ENCODE measurements at places on chromosomes 3 and 15.

GRCh38 chr15:74234598-74234875 lies 1.6 kb upstream of the CCDC33 start:
- no peak for DNase-seq

GRCh38 chr15:77983708-77984445 lies 93.6 kb downstream of the TBC1D2B start:
- no peak for DNase-seq

- DNase-seq = no peak
Measured at GRCh38 chr3:105933871-105934270, 65.1 kb upstream of the CBLB start.

DNA sequence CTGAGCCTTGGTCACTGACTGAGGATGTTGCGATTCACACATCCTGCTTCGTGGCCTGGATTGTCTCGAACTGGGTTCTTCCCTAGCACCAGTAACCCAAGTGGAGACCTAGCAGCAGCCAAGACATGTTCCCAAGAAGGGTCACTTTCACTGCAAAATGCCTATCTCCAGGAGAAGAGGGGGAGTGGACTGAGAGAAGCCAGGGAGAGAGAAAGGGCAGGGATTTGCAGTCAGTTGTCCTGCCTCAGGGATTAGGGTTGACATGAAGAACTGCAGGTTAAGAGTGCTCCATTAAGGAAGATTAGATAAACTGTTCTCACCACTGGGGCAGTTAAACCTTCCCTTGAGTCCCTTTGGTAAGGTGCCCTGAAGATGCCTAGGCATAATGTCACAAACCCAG lies 5.7 kb upstream of the CD276 start:
- DNase-seq = no peak

DNA sequence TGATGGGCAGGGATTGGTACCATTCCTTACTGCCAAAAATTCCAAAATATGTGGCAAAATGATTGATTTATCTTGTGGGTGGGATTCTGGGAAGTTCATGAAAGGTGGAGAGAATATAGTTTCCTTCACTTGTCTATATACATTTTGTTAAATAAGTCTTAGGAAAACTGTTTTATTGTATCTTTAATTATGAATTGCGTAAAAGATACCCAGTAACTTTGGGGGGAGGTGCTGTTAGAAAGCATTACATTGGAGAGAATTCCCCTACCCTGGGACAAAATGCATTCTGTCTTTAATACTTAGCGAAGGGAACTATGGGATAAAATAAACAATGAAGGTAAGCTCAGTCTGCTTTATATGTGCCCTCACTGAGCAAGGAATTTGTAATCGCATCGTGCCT lies 4.6 kb downstream of the SETD5 start:
- DNase-seq = no peak

DNA sequence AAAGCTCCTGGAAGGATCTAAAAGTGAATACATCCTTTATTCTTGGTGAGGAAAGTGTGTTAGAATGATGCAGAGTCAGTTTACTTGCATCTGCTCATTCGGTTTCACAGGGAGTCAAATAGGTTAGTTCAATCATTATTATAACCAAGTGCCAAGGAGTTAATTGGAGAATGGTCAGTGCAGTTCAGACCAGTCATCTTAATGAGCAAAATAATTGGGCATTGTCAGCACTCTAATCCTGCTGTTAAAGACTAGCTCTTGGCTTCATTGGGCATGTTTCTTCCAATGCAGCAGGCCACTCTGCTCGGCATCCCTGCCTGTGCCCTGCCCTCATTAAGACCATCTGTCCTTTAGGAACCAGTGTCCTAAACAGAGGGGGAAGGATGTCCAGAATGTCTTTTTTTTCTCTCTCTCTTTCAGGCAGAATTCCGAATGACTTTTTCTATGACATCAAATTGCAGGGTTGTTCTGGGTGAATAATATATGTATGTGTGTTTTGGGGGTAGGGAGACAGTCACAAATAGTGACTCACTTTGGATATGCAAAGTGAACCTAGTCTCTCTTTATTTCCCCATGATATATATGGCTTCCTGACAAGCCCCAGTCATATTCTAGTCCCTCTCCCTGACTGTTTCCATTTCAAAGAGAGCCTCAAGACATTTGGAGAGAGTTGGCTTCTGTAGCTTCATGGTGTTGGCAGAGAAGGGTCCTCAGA lies 205.4 kb upstream of the TRIM42 start:
- DNase-seq = no peak

DNA sequence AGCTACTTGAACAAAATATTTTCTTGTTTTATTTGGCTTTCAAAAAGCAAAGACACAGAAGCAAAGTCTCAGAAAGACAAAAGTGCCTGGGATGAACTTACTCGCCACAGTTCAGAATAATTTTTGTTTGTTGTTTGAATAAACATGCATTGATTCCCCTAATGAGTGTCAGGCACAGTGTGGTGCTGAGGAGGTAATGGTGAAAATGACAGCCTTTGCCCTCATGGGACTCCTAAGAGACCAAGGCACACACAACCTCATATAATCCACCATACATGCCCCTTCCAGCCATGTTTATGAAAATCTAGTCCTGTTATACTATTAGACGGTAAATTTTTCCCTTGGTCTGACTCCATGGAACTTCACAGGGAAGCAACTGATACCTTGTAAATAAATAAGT lies 2.5 kb downstream of the GOLIM4 start:
- no peak for DNase-seq

- DNase-seq = no peak
Measured at GRCh38 chr3:168998792-168999191, 664.7 kb downstream of the MECOM start.

GRCh38 chr15:64311566-64311965 lies 44.4 kb downstream of the CSNK1G1 start:
- no peak for DNase-seq

- DNase-seq = no peak
Measured at GRCh38 chr3:179236669-179237301, 14.1 kb downstream of the KCNMB3 start.
